ENCODE measurements at places on chromosomes 2 and 18.

GRCh38 chr18:58908006-58908405 lies 43.3 kb downstream of the ZNF532 start:
- DNase-seq: no peak

DNA sequence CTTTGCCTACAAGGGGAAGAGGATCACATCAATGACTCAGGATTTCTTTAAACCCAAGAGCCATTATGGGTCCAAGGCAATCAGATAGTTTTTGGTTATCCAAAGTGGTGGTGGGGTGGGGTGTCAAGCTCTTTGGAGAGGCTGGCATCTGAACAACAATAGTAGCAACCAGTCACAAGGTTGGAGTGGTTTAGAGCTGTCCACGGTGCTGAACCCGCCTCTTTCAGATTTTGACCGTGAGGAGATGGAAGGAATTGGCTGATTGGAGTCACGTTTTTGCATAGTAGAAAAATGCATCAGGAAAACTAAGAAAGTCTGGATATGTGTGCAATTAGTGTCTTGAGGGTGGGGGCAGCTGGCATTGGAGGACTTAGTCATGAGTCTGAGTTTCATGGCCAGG lies 159.9 kb downstream of the LOXHD1 start:
- DNase-seq: no peak

- DNase-seq: no peak
Observed at GRCh38 chr2:17894556-17894955, 16.1 kb downstream of the KCNS3 start.

GRCh38 chr18:12113999-12114646 lies 20.5 kb downstream of the ANKRD62 start:
- DNase-seq: no peak

DNA sequence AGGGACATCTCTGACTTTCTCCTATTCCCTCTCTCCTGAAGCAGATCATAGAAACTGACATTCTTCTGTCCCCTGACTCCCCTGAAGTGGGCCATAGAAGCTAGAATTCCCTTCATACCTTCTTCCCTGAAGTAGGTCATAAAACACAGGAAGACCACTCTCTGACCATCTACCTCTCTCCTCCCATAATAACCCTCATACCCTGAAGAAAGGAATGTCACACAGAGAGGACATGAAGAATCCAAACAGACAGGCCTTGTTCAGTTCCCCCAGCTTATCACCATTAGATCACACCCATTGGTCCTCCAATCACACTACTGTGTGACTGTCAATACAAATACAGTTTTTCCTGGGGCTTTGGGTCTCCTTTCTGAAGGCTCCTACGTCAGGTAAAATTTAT lies 347.1 kb downstream of the DLGAP1 start:
- no peak for DNase-seq

DNA sequence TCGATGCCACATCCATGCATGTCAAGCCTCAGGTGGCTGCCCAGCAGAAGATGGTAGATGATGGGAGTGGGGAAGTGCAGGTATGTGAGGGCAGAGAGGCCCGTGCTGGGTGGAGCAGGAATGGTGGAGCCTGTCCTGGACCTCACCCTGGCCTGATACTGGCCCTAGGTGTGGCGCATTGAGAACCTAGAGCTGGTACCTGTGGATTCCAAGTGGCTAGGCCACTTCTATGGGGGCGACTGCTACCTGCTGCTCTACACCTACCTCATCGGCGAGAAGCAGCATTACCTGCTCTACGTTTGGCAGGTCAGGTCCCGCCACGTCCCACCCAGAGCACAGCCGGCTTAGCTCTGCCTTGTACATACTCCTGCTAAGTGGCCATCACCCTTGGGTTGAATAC lies 13.0 kb downstream of the VIL1 start:
- DNase-seq: no peak

All from activated naive CD4-positive, alpha-beta T cell treated with anti-CD3 and anti-CD28 coated beads, Interleukin-2, amount 50 U/mL, for 16 hours (primary cell).